Activated naive CD4-positive, alpha-beta T cell (primary cell): ENCODE measurements at places on chromosomes 7 and 10.
A peak's percentile ranks its signal among the peaks of the same experiment; 100 is the strongest.

DNA sequence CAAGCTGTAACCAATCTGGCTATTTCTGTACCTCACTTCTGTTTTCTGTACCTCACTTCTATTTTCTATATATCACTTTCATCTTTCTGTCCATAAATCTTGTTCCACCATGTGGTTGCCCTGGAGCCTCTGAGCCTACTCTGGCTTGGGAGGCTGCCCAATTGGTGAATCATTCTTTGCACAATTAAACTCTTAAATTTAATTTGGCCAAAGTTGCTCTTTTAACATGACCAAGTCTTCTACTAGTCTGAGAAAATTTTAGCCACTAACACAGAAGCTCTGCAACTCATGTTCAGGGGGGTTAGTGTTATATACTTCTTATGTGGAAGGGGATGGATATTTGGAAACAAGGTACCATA, 503.5 kb downstream of the KIF20B start:
- no peak for DNase-seq

GRCh38 chr10:70461397-70462348, 16.9 kb upstream of the PALD1 start:
- DNase-seq, result peak; percentile 16

GRCh38 chr7:137968890-137969289, 33.0 kb downstream of the CREB3L2 start:
- no peak for DNase-seq

DNA sequence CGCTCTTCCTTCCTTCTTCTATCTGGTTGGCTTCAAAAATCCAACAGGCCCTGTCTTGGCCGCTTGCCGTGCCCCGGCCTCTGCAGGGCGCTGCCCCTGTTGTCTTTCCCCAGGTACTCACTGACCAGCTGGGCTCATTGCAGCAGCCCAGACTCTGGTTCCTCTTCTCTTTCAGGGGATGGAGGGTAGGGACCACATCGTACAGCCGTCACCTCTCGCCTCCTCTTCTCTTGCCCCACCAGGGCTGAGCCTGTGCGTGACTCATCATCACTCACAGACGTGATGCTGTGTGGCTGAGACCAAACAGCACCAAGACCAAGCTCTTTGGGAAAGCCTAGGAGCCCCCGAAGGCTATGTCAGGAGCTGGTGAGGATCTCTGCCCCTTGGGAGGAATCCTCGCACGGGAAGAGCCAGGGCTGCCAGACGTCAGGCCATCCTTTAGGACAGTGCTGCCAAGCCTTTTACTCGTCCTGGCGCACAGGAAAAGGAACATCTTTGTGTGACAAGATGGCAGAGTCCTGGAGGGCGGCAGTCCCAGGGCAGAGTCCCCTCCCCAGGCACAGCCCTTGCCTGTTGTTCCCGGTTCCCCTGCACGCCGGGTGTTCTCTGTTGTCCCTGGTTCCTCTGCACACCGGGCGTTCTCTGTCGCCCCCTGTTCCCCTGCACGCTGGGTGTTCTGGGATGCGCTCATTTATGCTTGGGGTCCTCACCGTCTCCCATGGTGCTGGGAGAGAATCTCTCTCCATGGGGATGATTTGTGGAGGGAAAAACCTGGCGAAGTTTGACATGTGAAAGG, 188.5 kb upstream of the SHH start:
- DNase-seq, result no peak

DNA sequence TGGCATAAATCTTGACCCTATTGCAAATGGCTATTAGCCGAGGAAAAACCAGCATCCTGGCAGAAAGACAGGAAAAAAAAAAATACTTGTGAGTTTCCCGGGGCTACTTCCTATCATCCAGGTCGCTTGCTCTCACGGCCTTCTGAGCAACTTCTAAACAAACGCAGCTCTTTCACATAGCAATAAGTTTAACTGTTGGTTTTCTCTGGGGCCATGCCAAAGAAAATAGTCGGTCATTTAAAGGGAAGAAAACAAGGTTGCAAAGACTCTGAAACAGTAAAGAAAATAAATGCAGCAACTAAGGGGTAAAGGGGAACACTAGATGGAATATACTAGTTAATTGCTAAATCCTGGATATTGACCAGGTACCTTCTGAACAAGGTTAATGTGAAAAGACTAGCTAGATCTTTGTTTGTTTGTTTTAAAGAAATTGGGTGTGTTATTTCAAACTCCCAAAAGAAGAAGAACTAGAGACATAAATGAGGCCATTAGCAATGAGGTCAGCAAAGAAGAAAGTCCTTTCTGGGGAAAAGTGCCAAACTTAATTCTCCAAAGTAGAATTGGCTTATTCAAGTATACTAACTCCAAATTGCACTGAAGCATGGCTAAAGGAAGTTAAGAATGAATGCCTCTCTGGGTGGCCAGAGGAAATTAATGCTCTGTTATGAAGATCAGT, 54.2 kb downstream of the SLC39A12 start:
- DNase-seq, result no peak

GRCh38 chr7:45026984-45027773, 27.2 kb downstream of the CCM2 start:
- DNase-seq, result peak; percentile 10

DNA sequence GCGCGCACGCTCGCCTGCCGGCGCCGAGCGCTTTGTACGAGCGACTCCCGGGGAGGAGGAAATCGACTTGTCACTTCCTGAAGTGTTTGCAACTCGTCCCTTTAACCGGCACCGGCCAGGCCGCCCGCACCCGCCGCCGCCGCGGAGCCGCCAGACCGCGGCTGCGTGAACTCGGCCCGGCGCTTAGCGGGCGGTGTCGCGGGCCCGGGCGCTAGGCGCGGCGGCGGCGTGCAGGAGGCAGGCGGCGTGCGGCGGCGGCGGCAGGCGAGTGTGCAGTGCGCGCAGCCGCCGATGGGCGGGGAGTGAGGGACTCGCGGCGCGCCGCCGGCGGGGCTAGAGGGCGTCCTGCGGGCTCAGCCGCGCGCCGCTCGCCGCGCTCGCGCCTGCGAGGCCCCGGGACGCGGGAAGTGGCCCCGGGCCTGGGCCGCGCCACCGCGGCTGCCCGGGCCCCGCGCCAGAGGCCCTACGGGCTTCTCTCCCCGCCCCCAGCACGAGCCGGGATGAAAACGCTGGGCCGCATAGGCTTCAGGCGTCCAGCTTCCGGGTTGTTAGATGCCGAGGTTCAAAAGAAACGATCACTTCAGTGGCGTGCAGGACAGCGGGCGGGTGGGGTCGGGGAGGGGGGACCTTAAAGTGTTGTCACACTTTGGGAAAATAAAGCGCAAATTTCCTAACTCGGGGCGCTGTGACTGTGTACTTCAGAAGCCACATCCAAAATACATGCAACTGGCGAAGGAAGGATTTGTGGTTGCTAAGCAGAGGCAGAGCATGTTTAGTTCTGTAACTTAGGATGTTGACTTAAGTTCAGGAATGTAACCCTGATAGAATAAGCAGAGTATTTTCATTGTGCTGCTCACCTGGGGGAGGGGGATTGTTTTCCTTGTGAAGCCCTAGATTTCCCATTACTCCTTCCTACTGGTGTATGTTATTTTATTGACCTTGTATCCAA, at the start of gene FAM53B:
TSS of gene FAM53B (minus strand) at position 277 of the 949 bp plus-strand sequence. CDS start 37,665 bp downstream, outside the sequence.
- DNase-seq, result peak; percentile 49

- DNase-seq, result no peak
Observed at GRCh38 chr7:107194052-107194451, 25.2 kb downstream of the HBP1 start.

GRCh38 chr10:100985336-100985735, 2.0 kb downstream of the MRPL43 start:
- DNase-seq, result no peak

GRCh38 chr10:25555865-25556264, 378.2 kb upstream of the MYO3A start:
- no peak for DNase-seq

DNA sequence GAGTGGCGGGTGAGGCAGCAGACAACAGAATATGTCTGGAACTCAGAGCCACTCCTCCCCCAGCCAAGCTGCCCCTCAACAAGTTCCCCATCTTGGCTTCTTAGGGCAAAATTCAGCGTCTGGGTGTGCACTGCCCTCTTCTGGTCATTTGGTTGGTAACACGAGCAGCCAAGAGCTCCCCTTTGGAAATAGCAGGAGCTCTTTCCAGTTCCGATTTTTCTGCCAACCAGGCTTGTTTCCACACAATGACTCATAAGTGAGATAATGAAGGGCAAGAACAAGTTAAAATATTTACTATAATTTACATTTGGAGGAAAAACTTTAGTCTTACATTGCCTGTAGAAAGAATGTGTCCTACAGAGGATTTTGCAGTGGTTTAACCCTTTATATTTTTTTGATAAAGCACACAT, 70.5 kb downstream of the ADCYAP1R1 start:
- no peak for DNase-seq

- no peak for DNase-seq
Observed at GRCh38 chr10:132681858-132682755, 103.8 kb downstream of the NKX6-2 start.

DNA sequence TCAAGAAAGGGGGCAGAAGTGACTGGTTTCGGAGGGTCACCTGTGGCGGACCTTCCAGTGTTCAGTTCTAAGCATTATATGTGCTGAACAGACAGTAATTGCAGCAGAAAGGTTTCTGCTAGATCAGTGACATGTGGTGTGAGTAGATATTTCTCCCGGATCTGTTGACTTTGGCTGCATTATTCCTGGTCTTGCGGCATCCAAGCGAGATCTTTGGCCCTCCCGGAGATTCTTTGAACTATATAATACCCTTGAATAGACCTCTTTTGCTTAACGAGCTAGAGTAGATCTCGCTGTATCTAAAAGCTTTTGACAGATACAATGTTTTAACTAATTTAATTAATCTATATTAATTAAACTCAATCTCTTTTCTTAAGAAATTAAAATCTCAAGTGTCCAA, 99.8 kb downstream of the PTN start:
- DNase-seq, result no peak

- no peak for DNase-seq
Observed at GRCh38 chr10:75108684-75109458, 2.6 kb upstream of the SAMD8 start.

GRCh38 chr7:157292770-157293412, 43.9 kb upstream of the DNAJB6 start:
- DNase-seq, result no peak

DNA sequence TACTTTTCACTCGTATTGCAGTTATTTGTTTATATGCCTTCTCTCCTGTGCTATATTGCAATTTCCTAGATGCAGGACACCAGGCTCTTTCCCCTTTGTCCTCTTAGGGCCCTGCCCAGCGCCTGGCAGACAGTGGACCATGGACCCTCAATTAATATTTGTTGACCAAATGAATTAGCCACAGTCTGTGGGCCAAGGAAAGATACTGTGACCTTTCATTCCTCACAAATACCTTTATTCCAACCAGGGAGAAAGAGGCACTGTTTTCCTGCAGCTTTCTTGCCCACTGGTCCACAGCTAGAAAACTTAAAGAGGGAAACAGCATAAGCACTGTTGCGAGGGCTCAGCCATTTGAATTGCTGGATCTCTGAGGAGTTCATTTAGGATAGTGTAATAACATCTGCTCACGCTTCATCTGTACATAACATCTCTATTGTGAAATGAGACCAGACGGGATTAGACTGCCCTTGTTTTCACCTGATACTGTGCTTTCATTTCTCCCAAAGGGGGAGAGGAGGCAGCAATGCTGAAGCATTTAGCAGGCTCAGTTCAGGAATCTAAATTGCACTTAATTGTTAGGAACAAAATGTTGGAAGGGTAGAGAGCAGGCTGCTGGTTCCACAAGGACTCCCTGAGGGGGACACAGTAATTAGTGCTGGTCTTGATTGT, 46.7 kb downstream of the TNS3 start:
- no peak for DNase-seq

- DNase-seq, result peak; percentile 2
Observed at GRCh38 chr10:29635711-29636144, 957 bp upstream of the SVIL start.

- no peak for DNase-seq
Observed at GRCh38 chr7:80524693-80525092, 12.8 kb upstream of the GNAT3 start.

DNA sequence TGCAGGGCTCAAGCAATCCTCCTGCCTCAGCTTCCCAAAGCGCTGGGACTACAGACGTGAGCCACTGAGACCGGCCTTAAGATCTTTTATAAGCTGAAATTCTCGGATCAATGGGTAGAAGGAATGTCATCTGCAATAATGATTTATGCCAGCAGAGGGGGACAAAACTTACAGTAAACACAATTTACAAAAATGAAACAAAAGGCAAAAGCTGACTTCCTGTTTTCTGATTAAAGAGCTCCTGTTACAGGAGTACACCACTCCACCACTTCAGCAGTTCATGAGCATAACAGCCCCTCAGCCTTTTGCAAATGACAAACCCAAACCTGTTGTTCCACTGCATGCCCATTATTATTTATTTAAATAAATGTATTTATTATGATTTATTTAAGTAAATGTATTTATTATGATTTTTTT, 88.5 kb upstream of the ATP6V0A4 start:
- DNase-seq, result no peak

DNA sequence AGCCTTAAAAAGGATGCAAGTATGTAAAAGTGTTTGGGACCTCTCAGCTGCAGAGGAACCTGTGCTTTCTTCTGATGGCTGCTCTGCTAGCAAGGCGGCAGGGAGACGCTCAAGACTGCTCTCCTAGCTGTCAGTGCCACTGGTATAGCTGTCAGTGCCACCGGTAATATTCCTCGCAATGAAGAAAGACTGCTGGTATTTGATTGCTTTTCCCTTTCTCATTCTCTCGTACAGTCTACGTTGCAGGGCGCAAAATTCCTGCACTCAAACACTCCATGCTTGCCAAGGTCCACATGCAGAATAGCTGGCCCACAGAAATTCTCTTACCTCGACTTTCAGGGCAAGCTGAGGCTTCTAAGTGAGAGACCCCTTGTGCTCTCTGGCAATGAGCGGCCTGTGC, 432.6 kb upstream of the KLF6 start:
- DNase-seq, result no peak

DNA sequence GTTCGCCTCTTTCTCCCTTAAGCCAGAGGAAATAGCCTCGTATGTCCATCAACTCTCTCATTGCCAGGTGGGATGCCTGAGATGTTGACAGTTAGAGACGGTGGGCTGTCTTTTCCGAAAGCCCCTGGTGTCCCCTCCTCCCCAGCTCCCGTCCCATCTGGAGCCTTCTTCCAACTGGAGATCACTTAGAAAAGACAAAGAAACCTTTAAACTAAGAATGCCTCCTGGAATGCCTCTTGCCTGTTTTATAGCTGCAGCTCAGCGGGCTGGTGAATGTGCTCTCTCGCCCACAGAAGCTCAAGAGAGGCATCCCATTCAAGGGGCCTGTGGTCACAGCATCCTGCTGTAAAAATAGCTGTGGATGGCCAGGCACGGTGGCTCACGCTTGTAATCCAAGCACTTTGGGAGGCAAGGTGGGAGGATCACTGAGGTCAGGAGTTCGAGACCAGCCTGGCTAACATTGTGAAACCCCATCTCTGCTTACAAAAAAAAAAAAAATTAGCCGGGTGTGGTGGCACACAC, 5.2 kb upstream of the MYL10 start:
- DNase-seq, result no peak

GRCh38 chr10:84179059-84179710, 5.6 kb downstream of the GPR15LG start:
- DNase-seq, result no peak
